ENCODE measurements at places on chromosomes 3 and 15.

- no peak overlapping the region for H3K4me3 ChIP-seq
- H3K4me1 ChIP-seq = no peaks in the 10 kb centered on the region
- H3K27ac ChIP-seq = no peak overlapping the region
- H3K27me3 ChIP-seq = peaks cover 7% of the 10 kb centered on the region
Observed at GRCh38 chr3:99656624-99657023, 18.2 kb downstream of the COL8A1 start.

DNA sequence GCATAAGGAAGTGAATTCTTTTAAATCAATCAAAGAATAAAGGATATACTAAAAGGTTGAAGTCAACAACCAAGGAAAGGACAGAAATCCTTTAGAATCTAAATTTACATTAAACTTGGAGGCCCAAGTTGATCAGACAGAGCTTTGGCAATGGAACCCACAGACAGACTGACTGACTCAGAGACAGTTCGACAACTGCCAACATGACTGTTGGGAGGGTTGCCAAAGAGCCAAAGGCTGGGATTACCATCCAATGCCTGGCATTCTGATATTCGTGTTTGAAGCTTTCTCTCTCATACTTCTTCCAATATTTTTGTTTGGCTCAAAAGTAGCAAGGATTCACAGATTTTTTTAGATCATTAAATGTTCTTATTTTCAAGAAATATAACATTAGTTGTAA is 406.1 kb downstream of the PLCL2 start:
- H3K36me3 ChIP-seq = peaks cover 26% of the 10 kb centered on the region
- H3K4me3 ChIP-seq = no peak overlapping the region
- H3K27ac ChIP-seq = no peak overlapping the region

DNA sequence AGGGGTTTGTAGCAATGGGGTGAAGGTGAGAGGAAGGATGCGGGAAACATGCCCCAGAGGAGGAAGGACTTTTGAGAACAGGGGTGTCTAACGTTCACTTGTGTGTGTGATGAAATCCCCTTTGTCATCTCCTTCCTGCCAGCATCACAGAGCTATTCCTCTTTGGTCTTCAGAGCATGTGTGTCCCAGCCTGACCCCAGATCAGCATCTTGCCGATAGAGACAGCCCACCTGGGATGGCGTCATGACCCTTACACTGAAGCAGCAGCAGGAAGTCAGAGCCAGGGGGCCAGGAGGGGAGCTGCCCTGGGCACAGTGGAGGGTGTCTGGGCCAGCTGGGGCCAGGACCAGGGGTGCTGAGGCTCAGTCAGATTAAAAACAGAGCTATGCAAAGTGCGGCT is 29.9 kb upstream of the GRIP2 start:
- H3K27me3 ChIP-seq = peaks cover 25% of the 10 kb centered on the region
- H3K4me3 ChIP-seq = no peak overlapping the region
- H3K36me3 ChIP-seq = no peaks in the 10 kb centered on the region
- H3K4me1 ChIP-seq = peaks cover 2% of the 10 kb centered on the region
- H3K27ac ChIP-seq = peak overlapping the region; percentile 25

- H3K4me1 ChIP-seq = no peaks in the 10 kb centered on the region
- no peak overlapping the region for H3K27ac ChIP-seq
- H3K4me3 ChIP-seq = no peak overlapping the region
- no peak for DNase-seq
Observed at GRCh38 chr3:175176556-175176955, 317.4 kb downstream of the NAALADL2 start.

DNA sequence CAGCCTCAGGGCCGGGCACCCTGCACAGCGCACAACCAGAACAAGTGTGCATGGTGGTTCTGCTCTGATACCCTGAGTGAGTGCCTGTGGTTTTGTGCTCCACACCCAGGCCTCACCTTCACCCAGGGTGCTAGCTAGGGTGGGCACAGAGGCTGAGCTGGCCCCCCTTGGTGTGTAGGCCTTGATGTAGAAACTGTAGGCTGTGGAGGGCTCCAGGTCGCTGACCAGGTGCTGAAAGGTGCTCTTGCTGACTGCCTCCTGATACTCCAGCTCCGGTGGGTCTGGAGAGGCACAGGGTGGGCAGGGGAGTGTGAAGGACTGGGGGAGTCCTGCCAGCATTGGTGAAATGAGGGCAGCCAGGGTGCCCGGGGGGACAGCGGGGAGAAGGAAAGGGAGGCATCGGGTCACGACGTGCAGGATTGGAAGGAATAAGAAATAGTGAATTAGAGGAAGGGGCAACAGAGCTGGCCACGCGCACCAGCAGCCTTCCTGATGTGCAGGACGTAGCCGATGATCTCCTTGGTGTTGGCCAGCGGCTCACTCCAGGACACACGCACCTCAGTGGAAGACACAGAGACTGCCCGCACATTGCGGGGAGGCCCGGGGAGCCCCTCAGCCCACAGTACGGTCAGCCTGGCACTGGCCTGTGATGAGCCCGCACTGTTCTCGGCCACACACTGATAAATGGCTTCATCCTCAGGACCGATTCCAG is 26.6 kb downstream of the RNU5B-1 start:
- no peak for DNase-seq
- no peaks in the 10 kb centered on the region for H3K36me3 ChIP-seq
- H3K27ac ChIP-seq = no peak overlapping the region
- peaks cover 27% of the 10 kb centered on the region for H3K27me3 ChIP-seq
- H3K4me1 ChIP-seq = peaks cover 11% of the 10 kb centered on the region
- no peak overlapping the region for H3K4me3 ChIP-seq

- no peaks in the 10 kb centered on the region for H3K4me1 ChIP-seq
- H3K27me3 ChIP-seq = no peaks in the 10 kb centered on the region
- no peak for DNase-seq
- H3K27ac ChIP-seq = no peak overlapping the region
- H3K36me3 ChIP-seq = no peaks in the 10 kb centered on the region
Observed at GRCh38 chr3:126147147-126147931, 33.0 kb downstream of the ALDH1L1 start.

- H3K4me1 ChIP-seq = peaks cover 35% of the 10 kb centered on the region
- peak overlapping the region; percentile 31 for H3K27ac ChIP-seq
- H3K36me3 ChIP-seq = peaks cover 4% of the 10 kb centered on the region
- H3K27me3 ChIP-seq = no peaks in the 10 kb centered on the region
Observed at GRCh38 chr15:81281766-81282605, 42.0 kb downstream of the STARD5 start.

- no peak for DNase-seq
- no peak overlapping the region for H3K4me3 ChIP-seq
- no peak overlapping the region for H3K27ac ChIP-seq
- no peaks in the 10 kb centered on the region for H3K4me1 ChIP-seq
Observed at GRCh38 chr3:1600700-1601418, 497.8 kb upstream of the CNTN4 start.

DNA sequence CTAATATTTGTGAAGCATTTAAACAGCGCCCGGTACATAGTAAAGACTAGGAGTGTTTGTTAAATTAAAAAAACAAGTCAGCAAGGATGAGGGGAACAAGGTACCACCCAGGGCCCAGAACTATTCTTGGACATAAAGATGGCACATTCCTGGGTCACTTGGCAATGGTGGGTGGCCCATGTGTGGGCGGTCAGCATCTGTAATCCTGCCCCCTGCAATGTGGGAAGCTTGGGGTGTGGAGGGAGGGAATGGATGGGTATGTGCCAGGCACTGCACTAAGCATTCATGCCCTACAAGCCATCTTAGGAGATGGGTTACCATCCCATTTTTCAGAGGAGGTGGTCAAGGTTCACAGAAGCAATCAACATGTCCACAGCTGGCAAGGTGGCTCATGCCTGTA is 7.3 kb upstream of the C15orf39 start:
- no peak overlapping the region for H3K27ac ChIP-seq
- H3K4me3 ChIP-seq = no peak overlapping the region
- no peaks in the 10 kb centered on the region for H3K4me1 ChIP-seq
- DNase-seq = no peak

GRCh38 chr15:100753503-100753902 is 126.1 kb upstream of the ALDH1A3 start:
- H3K36me3 ChIP-seq = no peaks in the 10 kb centered on the region
- H3K4me1 ChIP-seq = no peaks in the 10 kb centered on the region
- no peak overlapping the region for H3K4me3 ChIP-seq

GRCh38 chr3:42070524-42070923 is 20.6 kb upstream of the TRAK1 start:
- H3K36me3 ChIP-seq = no peaks in the 10 kb centered on the region
- H3K27me3 ChIP-seq = no peaks in the 10 kb centered on the region
- H3K4me1 ChIP-seq = peaks cover 64% of the 10 kb centered on the region
- no peak for DNase-seq
- H3K27ac ChIP-seq = peak overlapping the region; percentile 79

Data from memory B cell (primary cell).